ENCODE measurements at places on chromosomes 7 and 10.
A peak's percentile ranks its signal among the peaks of the same experiment; 100 is the strongest.

DNA sequence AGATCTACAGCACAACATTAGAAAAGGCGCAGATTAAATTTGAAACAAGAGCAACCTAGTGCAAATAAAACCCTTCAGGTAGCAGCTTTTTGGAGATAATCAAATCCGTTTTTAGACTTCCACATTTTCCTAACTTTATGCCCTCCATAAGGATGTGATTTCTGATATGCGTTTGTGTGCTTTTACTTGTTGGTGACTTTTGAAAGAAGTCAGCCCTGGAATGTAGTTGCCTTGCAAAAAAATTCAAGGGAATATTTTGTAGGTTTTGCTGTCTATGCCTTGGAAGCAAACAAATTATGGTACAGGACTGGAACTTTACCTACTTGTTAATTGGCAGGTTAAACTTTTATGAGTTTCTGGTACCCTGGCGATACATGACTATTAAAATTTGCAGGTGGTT is 86.7 kb upstream of the HDAC9 start:
- DNase-seq = no peak

DNA sequence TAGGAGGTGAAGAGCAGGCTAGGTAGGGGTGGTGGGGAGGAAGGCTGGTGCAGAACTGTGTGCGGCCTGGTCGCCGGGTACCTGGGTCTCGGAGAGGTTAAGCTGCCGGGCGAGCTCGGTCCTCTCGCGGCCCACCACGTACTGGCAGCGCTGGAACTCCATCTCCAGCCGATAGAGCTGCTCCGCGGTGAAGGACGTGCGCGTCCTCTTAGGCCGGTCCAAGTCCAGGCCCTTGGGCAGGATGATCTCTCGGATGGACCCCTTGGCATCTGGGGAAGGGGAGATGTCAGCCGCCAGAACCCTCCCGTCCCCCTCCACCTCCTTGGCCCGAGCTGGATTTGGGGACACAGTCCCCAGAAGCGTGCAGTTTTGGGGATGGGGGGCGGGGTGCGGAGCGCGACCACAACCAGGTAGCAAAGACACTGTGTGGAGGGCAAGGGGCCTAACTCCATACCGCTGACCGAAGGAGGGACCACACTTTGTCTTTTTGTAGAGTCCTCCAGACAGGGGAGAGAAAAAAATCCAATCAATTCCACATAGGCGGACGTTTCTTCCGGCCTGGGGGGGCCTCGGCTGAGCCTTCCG is 1.6 kb downstream of the VAX1 start:
- DNase-seq = no peak

- DNase-seq = no peak
Measured at GRCh38 chr10:56028298-56029132, 332.5 kb downstream of the ZWINT start.

GRCh38 chr7:22110881-22111280 is 165.2 kb upstream of the CDCA7L start:
- no peak for DNase-seq

GRCh38 chr7:34315032-34315431 is 343.0 kb upstream of the NPSR1 start:
- no peak for DNase-seq

DNA sequence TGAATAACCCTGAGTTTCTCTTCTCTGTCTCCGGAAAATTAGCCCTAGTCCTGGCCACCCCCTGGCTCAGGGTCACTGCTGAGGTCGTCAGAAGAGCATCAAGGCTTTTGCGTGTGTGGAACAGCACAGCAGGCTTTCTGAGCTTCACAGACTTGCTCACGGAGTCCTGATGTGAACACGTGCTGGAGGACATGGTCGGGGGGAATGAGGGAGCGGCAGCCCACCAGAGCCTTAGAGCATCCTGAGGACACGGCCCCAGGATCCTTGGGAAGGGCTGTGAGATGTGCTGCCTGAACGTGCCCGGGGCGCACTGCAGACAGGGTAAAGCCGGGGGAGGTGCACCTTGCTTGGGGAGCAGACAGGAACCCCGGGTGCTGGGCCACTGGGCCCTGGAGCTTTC is 28.8 kb downstream of the TMEM120A start:
- no peak for DNase-seq

GRCh38 chr7:151374139-151374538 is 32.5 kb downstream of the NUB1 start:
- DNase-seq = no peak

- DNase-seq = no peak
Measured at GRCh38 chr7:16498122-16498521, 28.5 kb upstream of the LRRC72 start.

DNA sequence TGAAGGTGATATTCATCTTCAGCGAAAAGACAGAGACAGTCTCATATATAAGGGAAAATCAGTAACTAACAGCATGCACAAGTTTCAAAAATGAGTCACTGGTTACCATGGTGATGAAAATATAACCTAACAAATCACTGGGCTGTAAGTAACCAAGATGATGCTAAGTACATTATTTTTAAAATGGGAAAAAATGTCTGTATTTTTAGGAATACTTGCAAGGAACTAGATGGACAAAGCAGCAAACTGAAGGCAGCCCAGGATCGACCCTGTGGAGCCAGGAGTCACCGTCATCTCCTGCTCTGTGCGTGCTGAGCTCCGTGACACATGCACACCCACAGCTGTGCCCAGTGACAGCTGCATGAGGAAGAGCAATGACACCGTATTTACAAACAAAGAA is 137.3 kb downstream of the ELMO1 start:
- DNase-seq = peak; percentile 41

DNA sequence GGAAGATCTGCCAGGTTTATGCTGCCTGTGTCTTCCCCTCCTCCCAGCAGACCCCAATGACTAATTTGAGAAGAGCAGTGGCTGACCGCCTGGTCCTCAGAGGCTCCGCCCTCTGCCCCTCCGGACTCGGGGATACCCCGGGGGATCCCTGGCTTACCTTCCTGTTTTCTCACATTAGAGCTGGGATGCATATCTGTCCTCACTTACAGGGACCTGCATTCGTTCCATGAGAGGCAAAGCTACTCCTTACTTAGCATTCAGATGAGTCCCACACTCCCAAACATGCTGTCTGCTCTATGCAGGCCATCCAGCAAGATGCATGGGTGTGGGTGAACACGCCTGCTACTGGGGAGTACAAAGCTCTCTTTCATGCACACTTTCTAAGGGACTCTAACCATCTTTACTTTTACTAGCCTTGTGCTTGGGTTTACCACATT is 24.0 kb downstream of the VOPP1 start:
- DNase-seq = no peak

DNA sequence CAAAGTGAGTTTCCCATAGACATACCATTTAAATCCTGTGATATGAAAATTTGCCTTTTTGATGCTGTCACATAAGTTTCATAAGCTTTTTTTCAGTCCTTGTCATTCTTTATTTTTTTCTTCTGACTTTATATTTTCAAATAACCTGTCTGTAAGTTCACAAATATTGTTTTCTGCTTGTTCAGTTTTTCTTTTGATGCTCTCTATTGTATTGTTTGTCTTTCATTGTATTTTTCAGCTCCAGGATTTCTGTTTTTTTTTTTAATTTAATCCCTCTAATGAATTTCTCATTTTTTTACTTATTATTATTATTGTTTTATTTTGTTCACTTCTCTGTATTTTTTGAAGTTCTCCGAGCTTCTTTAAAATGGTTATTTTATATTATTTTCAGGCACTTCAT is 623.4 kb downstream of the CNTNAP2 start:
- no peak for DNase-seq

GRCh38 chr7:159088016-159088865 is 56.4 kb downstream of the VIPR2 start:
- no peak for DNase-seq

DNA sequence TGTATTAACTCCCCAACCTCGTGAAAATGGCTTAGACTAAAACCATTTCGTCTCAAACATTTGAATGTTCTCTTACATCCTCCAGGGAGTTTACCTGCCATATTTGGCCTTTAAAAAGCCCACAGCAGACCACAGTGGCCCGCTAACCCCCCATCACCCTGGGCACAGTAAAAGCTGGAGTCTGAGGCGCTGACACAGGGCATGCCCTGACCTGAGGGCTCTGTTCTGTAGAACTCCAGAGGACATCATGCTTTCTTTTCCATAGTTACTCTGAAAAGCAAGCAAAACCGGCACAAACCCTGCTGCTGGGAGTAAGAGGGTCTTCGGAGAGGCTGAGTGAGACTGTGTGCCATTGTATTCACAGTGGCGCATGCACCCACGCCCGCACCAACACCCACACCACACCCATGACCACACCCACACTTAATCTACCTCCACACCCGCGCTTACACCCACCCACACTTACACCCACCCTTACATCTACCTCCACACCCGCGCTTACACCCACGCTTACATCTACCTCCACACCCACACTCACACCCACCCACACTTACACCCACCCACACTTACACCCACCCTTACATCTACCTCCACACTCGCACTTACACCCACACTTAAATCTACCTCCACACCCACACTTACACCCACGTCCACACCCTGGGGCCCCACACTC is 32.1 kb downstream of the LRRC27 start:
- no peak for DNase-seq

- no peak for DNase-seq
Measured at GRCh38 chr7:50978633-50979215, 196.0 kb upstream of the GRB10 start.

DNA sequence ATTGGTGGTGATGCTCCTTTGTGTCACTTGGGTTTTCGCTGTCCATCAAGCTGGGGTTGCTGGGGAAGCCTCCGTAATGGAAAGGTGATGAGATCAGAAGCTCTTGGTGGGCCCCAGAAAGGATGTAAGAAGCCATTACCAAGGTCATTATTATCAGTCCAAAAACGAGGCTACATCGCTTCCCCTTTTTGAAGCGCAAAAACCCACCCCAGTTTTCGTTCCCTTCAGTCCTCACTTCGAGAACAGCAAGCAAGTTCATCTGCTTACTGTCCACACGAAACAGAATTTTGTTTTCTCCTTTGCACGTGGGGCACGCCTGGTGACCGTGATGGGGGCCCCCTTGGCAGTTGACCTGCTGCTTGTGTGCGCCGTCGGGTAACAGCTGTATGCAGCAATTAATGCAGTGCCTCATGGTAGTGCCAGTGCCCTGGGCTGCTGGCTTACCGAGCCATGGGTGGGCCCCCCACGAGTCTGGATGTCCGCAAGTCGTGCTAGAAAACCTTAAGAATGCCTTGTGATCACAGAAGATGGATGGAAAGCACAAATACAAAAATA is 47.5 kb downstream of the CHST15 start:
- no peak for DNase-seq

- no peak for DNase-seq
Measured at GRCh38 chr10:47405857-47406547, 21.9 kb upstream of the ZNF488 start.

DNA sequence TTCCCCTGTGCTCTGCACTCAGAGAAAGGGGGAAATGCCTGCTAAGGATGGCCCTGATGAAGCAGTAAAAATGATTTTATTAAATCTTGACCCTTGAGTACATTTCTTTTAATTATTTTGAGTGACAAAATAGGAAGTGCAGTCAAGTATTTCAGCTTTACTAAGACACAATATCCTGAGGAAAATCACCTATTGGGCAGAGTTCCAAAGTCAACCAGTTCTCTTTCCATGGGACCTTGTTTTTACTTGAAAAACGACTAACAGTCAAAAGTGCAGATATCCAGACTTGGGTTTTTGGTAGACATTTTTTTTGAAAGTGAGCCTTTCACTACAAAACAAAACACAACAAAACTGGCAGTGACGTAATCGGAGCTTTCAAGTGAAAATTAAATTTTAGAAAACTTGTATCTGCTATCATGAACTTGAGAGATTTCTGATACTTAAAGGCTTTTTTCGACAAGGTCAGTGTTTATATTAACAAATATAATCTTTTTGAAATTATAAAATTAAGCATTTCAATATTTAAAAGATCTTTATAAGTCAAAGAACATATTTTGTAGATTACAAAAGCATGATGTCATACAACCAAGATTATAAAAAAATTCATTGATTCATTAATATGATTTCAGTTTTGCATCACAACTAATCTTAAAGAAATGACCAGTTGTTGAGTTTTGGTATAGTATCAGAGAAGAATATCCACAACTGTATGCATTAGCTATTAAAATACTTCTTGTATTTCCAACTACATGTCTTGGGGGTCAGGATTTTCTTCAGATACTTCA is 513.8 kb upstream of the AKR1E2 start:
- DNase-seq = no peak

DNA sequence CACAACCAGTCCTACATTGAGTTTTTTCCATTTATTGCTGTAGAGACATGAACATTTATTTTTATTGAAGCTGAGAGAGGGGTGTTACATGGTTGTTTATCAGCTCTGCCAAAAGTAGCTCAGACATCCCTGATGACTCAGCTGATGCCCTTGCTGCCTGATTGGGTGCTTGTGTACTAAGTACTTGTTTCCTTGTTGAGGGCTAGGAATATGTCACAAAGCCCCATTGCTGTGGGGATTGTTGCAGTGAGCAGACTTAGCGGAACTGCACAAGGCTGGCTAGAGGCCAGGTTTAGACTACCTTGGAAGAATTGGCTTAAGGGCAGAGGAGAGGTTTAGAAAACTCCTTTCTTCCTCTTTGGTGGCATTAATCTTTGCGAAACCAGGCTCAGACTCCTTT is 110.6 kb downstream of the AUTS2 start:
- no peak for DNase-seq

DNA sequence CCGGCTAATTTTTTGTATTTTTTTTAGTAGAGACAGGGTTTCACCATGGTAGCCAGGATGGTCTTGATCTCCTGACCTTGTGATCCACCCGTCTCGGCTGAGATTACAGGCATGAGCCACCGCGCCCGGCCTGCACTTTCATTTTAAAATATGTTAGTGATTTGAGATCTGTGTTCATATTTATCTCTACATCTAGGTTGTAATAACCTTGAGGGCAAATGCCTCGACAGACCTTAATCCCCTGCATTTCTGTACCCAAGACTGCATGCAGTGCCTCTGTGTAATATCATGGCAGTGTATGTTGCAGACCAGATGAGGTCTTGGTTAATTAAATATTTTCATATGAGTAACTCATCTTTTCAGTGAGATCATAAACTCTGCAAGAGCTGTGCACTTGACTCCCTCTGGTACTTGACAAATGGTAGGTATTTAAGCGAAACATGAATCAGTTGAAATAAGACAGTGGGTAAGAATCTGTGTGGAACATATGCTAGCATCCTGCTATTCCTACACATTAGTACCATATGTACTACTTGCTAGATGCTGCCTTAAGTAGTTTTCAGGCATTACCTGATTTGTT is 673.9 kb upstream of the ANKRD30A start:
- no peak for DNase-seq

DNA sequence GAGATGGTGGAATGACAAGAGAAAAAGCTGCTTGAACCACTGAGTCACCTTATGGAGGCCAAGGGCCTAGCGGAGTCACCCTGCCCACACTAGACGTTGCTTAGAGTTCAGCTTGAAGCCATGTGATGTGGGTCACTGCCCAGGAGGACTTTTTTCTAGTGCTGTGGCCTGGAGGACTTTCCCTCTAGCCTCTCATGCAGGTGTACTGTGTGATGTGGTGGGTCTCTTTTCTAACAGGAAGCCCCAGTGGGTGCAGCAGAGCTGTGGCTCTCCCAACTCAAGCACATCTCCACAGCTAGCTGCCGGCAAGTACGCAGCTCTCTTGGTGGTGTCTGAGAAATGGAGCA is 13.6 kb downstream of the POR start:
- DNase-seq = no peak

- no peak for DNase-seq
Measured at GRCh38 chr10:108465871-108466641, 1301.5 kb upstream of the SORCS1 start.

All from activated CD4-positive, alpha-beta T cell treated with anti-CD3 and anti-CD28 coated beads, Interleukin-2, amount 50 U/mL, for 16 hours (primary cell).